Effector memory CD8-positive, alpha-beta T cell (primary cell): ENCODE measurements at places on chromosomes 5 and 9.
A peak's percentile ranks its signal among the peaks of the same experiment; 100 is the strongest.

- H3K36me3 ChIP-seq: peaks cover 18% of the 10 kb centered on the region
- H3K4me1 ChIP-seq: peaks cover 27% of the 10 kb centered on the region
- DNase-seq: no peak
- H3K4me3 ChIP-seq: peak overlapping the region; percentile 97
Measured at GRCh38 chr9:120713257-120714087, 798 bp downstream of the MEGF9 start.

DNA sequence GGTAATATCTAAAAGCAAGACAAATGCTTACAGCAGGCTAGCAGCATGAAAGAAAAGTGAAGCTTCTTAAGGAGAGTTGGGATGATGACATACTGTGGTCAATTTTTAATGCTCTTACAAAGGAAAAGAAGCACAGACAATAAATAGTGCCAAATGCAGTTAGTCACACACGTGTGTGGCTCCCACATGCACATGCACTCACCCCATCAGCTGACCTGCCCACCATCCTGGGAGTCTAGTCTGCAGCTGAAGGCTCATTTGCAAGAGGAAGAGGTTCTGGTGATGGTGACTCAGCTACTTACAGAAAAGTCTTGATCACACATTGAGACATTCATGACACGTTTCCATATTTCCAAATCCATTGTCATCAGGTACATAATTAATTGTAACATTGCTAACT is 129.3 kb downstream of the MRPL36 start:
- peaks cover 92% of the 10 kb centered on the region for H3K27me3 ChIP-seq
- no peak overlapping the region for H3K27ac ChIP-seq
- no peak for DNase-seq

DNA sequence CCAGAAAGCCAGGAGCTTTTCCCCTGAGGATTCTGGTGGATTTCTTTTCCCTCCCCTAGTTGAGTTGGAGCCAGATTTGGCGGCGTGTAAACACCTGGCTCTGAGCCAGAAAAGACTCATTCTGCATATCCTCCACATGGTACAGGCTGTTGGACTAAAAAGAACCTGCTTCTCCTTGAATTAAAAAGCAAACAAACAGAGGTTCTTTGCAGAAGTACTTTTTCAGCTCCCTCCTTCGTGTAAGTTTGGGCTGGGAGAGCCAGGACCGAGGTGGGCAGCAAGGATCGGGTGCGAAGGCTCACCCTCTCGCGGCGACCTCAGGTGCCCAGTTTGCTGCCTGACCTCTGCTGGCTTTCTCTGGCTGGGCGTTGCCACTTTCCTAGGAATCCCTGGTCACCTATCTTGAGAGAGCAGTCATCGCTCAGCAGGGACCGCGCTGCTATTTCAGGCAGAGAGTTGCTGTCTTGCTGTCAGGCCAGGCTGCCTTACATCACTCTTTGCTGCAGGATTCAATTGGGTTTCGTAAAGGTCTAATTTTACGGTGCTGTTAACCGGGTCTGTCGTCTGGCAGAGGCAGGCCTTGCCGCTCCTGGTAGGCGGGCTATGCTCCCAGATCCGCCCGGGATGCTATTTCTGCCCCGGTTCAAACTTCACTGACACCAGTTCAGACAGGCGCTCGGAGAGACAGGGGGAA is 3.2 kb downstream of the PAPPA start:
- no peaks in the 10 kb centered on the region for H3K4me1 ChIP-seq
- peaks cover 5% of the 10 kb centered on the region for H3K36me3 ChIP-seq
- no peak overlapping the region for H3K4me3 ChIP-seq
- DNase-seq: no peak
- no peak overlapping the region for H3K27ac ChIP-seq
- peaks cover 62% of the 10 kb centered on the region for H3K27me3 ChIP-seq

- H3K4me1 ChIP-seq: no peaks in the 10 kb centered on the region
- no peaks in the 10 kb centered on the region for H3K27me3 ChIP-seq
- no peak overlapping the region for H3K27ac ChIP-seq
- H3K4me3 ChIP-seq: no peak overlapping the region
Measured at GRCh38 chr5:8538821-8539220, 669.9 kb downstream of the MTRR start.

GRCh38 chr9:92962303-92962649 is 15.0 kb downstream of the FGD3 start:
- H3K36me3 ChIP-seq: peaks cover 33% of the 10 kb centered on the region
- H3K27me3 ChIP-seq: no peaks in the 10 kb centered on the region
- peaks cover 69% of the 10 kb centered on the region for H3K4me1 ChIP-seq
- DNase-seq: no peak

DNA sequence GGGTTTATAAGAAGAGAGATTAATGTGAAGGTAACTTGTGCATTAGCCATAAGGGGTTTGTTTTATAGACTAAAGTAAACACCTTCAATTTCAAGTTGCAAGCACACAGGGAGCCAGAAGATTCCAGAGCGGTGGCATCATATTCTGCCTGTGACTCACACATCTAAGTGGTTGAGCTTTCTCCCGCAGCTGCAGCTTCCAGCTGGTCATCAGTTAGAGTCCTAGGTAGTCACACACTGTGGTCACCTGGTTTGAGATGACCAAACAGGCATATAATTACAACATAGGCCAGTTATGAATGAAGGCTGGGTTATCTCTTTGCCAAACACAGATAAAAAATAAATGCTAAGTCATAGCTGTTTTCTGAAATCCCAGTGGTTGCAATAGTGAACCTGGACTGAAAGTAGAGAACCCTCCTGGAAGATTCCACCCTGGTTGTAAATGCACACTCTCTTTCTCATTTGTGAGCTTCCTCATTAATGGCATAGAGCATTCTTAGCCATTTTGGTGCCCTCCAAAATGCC is 171.3 kb downstream of the GDNF start:
- no peaks in the 10 kb centered on the region for H3K27me3 ChIP-seq
- no peak overlapping the region for H3K27ac ChIP-seq
- no peak for DNase-seq
- H3K4me1 ChIP-seq: peaks cover 17% of the 10 kb centered on the region
- H3K36me3 ChIP-seq: no peaks in the 10 kb centered on the region
- no peak overlapping the region for H3K4me3 ChIP-seq

GRCh38 chr5:124512236-124512635 is 234.2 kb downstream of the ZNF608 start:
- no peaks in the 10 kb centered on the region for H3K27me3 ChIP-seq
- no peak overlapping the region for H3K27ac ChIP-seq
- no peaks in the 10 kb centered on the region for H3K36me3 ChIP-seq

DNA sequence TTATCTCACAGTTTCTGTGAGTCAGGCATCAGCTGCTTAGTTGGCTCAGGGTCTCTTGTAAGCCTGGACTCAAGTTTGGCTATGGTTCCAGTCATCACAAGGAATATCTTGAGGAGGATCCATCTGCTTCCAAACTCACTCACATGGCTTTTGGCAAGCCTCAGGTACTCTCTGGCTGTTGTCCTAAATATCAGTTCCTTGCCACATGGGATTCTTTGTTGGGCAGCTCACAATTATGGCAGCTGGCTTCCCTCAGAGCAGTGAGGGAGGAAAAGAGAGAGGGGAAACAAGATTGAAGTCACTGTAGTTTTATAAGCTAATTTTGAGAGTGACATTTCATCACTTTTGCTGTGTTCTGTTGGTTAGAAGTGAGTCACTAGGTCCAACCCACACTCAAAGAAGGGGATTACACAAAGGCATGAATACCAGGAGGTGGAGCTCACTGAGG is 144.5 kb downstream of the GCNT1 start:
- no peak overlapping the region for H3K4me3 ChIP-seq
- no peaks in the 10 kb centered on the region for H3K4me1 ChIP-seq
- H3K27ac ChIP-seq: no peak overlapping the region
- H3K36me3 ChIP-seq: peaks cover 9% of the 10 kb centered on the region
- no peaks in the 10 kb centered on the region for H3K27me3 ChIP-seq

- no peaks in the 10 kb centered on the region for H3K36me3 ChIP-seq
- H3K27ac ChIP-seq: no peak overlapping the region
- DNase-seq: no peak
- H3K4me1 ChIP-seq: no peaks in the 10 kb centered on the region
Measured at GRCh38 chr5:2492476-2492875, 259.0 kb downstream of the IRX2 start.

- peaks cover 6% of the 10 kb centered on the region for H3K4me1 ChIP-seq
- H3K36me3 ChIP-seq: peaks cover 6% of the 10 kb centered on the region
- no peak for DNase-seq
- H3K4me3 ChIP-seq: no peak overlapping the region
Measured at GRCh38 chr9:3447143-3447542, 78.7 kb downstream of the RFX3 start.

- H3K27ac ChIP-seq: no peak overlapping the region
- peaks cover 8% of the 10 kb centered on the region for H3K4me1 ChIP-seq
- H3K4me3 ChIP-seq: no peak overlapping the region
- H3K27me3 ChIP-seq: no peaks in the 10 kb centered on the region
Measured at GRCh38 chr5:139377226-139377625, 5.9 kb downstream of the SLC23A1 start.

GRCh38 chr5:73727470-73727869 is 101.5 kb downstream of the ARHGEF28 start:
- no peaks in the 10 kb centered on the region for H3K4me1 ChIP-seq
- H3K27me3 ChIP-seq: no peaks in the 10 kb centered on the region
- H3K36me3 ChIP-seq: no peaks in the 10 kb centered on the region
- no peak for DNase-seq

DNA sequence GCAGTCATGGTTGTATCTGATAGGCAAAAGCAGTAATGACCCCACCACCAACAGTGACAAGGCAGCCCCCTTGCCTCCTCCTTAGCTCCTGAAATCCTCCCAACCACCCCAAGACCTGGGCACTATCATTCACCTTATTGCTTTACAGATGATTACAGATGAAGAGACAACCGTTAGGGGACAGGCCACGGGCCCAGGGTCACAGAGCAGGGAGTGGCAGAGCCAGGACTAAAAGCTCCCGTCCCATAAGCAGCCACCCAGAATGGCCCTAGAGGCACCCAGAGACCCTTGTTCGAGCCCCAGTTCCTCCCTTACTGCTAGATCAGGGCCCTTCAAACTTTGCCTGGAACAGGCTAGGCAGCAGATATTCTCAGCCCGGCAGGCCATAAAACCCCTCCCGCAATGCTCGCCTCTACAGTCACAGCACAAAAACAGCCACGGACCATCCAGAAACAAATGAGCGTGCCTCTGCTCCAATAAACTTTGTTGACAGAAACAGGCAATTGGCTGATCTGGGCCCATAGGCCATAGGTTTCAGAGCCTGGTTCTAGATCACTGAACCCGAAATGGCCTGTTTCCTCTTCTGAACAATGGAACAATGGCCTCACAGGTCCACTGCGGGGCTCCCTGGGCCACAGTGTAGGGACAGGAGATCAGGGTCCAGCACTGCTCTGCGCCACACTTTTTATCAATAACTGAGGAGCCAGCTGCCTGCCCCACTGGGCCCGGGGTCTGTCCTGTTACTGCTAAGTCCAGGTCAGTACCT is 67.0 kb downstream of the LRSAM1 start:
- peaks cover 5% of the 10 kb centered on the region for H3K4me1 ChIP-seq
- no peaks in the 10 kb centered on the region for H3K27me3 ChIP-seq
- no peak for DNase-seq
- H3K27ac ChIP-seq: peak overlapping the region; percentile 25
- peaks cover 4% of the 10 kb centered on the region for H3K36me3 ChIP-seq

GRCh38 chr5:137218471-137218870 is 280.7 kb downstream of the SPOCK1 start:
- H3K4me1 ChIP-seq: no peaks in the 10 kb centered on the region
- no peaks in the 10 kb centered on the region for H3K36me3 ChIP-seq
- DNase-seq: no peak
- H3K27ac ChIP-seq: no peak overlapping the region
- peaks cover 7% of the 10 kb centered on the region for H3K27me3 ChIP-seq

DNA sequence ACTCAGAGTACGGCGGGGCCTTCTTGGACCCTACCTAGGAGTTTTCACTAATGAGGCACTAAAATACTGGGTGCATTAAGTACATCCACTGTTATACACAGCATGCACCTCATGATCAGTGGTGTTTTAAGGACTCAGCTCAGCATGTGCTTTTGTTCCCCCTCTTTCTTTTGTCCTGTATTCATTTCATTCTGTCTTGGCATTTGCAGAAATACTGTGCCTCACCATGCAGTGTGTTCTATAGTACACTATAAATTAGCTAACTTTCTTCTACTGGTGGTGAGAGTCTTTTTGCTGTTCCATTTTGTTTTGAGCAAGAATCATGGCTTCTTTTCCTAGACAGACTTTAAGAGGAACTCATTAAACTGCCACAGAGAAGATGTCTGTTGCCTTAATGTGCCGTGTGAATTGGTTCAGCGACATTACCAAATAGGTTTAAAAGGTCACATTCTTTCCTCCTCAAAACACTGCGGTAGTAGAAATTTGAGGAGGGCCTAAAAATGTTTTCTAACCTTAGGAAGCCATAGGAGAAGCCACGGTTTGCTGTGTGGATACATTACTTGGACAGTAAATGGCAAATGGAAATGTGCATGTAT is 276.6 kb downstream of the MAST4 start:
- H3K36me3 ChIP-seq: no peaks in the 10 kb centered on the region
- H3K27me3 ChIP-seq: peaks cover 8% of the 10 kb centered on the region
- H3K4me3 ChIP-seq: no peak overlapping the region
- no peaks in the 10 kb centered on the region for H3K4me1 ChIP-seq

- no peak for DNase-seq
- peaks cover 50% of the 10 kb centered on the region for H3K27me3 ChIP-seq
- H3K27ac ChIP-seq: no peak overlapping the region
- H3K4me1 ChIP-seq: no peaks in the 10 kb centered on the region
Measured at GRCh38 chr9:38119560-38120236, 50.7 kb upstream of the SHB start.

GRCh38 chr9:110081395-110081794 is 126.6 kb downstream of the C9orf152 start:
- no peaks in the 10 kb centered on the region for H3K27me3 ChIP-seq
- H3K27ac ChIP-seq: no peak overlapping the region
- no peak for DNase-seq
- no peak overlapping the region for H3K4me3 ChIP-seq

GRCh38 chr9:102855641-102856040 is 139.5 kb upstream of the CYLC2 start:
- H3K4me1 ChIP-seq: no peaks in the 10 kb centered on the region
- DNase-seq: no peak
- no peaks in the 10 kb centered on the region for H3K27me3 ChIP-seq
- H3K27ac ChIP-seq: no peak overlapping the region
- no peak overlapping the region for H3K4me3 ChIP-seq
- H3K36me3 ChIP-seq: no peaks in the 10 kb centered on the region

DNA sequence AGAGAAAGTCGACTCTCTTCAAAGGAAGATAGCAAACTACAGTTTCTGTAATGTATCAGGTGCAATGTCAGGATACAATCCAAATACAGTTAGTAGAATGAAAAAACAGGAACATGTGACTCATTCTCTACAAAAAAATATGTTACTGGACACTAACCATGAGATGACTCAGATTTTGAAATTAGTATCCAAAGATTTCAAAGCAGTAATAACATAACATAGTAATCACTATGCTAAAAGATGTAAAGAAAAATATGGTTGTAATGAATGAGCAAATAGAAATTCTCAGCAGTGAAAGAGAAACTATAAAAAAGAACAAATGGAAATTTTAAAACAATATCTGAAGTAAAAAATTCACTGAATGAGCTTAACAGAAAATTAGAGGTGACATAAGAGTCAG is 42.3 kb downstream of the SHOC1 start:
- H3K4me1 ChIP-seq: no peaks in the 10 kb centered on the region
- peaks cover 11% of the 10 kb centered on the region for H3K27me3 ChIP-seq
- H3K27ac ChIP-seq: no peak overlapping the region
- H3K36me3 ChIP-seq: no peaks in the 10 kb centered on the region
- H3K4me3 ChIP-seq: no peak overlapping the region
- no peak for DNase-seq

GRCh38 chr5:181008136-181008535 is 19.5 kb downstream of the BTNL3 start:
- H3K27me3 ChIP-seq: peaks cover 38% of the 10 kb centered on the region
- no peak overlapping the region for H3K27ac ChIP-seq
- no peak overlapping the region for H3K4me3 ChIP-seq
- no peaks in the 10 kb centered on the region for H3K4me1 ChIP-seq
- DNase-seq: no peak
- no peaks in the 10 kb centered on the region for H3K36me3 ChIP-seq

- no peak overlapping the region for H3K27ac ChIP-seq
- H3K36me3 ChIP-seq: no peaks in the 10 kb centered on the region
- H3K27me3 ChIP-seq: no peaks in the 10 kb centered on the region
- DNase-seq: no peak
Measured at GRCh38 chr5:64108674-64109073, 57.0 kb upstream of the RNF180 start.
